ENCODE measurements at places on chromosomes 2 and 18.
A peak's percentile ranks its signal among the peaks of the same experiment; 100 is the strongest.

GRCh38 chr18:3689091-3689490 is 239.1 kb downstream of the TGIF1 start:
- no peak for DNase-seq

DNA sequence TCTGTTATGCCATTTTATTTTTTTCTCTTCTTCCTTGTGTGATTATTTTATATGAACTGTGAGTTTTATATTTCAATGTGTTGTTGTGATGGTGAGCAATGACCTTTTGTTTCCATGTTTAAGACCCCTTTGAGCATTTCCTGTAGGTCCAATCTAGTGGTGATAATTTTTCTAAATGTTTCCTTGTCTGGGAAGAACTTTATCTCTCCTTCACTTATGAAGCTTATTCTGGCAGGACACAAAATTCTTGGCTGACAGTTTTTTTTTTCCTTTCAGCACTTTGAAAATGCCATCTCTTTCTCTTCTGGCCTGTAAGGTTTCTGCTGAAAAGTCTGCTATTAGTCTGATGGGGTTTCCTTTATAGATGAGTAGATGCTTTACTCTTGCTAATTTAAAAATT is 53.2 kb downstream of the G6PC2 start:
- DNase-seq, result no peak

GRCh38 chr2:45822272-45822630 is 170.8 kb downstream of the PRKCE start:
- DNase-seq, result no peak

DNA sequence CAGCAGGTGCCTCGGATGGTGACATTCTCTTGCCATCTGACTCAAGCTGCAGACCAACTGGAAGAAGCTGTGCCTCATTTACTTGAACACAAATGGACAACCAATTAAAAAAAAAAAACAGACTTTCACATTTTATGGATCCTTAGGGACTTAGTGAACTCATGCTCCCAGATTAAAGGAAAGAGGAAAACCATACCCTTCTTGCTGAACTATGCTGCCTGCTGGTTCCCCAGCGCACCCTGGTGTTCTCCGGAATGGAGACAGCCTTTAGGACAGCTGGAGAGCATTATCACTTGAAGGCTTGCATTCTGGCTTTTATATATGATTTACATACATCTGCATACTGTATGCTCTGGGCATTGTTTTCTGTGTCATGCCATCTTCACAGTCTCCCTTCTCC is 370.7 kb downstream of the SLC4A3 start:
- DNase-seq, result no peak

DNA sequence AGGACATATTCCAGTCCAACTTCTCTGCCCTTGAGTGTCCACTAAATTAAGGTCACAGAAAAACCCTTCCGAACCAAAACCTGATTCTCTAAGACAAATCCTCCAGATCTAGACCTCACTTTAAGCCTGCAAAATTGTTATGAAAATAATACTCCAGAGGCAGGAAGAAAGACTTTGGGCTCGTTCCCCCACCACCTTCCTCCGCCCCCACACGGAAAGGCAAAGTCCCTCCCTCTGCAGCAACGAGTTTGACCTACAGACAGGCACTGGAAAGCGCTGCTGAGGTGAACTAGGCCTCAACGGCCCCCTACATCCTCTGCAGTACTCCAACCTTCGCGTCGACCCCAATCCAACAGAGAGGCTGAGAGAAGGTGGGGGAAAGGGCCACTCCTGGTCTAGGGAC is 808 bp downstream of the ATP5MC3 start:
- peak; percentile 29 for DNase-seq

- peak; percentile 46 for DNase-seq
Measured at GRCh38 chr2:131682122-131682944, 154.6 kb downstream of the CCDC74A start.

DNA sequence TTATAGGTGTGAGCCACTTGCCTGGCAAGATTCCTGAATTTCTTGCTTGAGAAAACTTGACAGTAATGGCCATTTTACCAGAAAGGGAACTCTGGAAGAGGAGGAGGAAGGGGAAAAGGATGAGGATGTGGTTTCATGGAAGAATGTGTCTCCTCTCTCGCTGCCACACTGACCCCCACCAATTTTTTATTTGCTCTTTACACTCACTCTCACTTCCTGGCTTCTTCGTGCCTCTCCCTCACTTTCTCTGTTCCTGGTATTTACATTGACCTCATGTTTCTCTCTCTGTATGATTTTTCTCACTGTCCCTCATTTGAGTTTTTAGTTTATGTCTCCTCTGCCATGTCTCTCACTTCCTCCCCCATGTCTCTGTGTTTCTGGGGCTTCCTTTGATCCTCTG is 134.5 kb upstream of the CAB39 start:
- DNase-seq, result no peak
